ENCODE measurements at places on chromosomes 16 and 17.

DNA sequence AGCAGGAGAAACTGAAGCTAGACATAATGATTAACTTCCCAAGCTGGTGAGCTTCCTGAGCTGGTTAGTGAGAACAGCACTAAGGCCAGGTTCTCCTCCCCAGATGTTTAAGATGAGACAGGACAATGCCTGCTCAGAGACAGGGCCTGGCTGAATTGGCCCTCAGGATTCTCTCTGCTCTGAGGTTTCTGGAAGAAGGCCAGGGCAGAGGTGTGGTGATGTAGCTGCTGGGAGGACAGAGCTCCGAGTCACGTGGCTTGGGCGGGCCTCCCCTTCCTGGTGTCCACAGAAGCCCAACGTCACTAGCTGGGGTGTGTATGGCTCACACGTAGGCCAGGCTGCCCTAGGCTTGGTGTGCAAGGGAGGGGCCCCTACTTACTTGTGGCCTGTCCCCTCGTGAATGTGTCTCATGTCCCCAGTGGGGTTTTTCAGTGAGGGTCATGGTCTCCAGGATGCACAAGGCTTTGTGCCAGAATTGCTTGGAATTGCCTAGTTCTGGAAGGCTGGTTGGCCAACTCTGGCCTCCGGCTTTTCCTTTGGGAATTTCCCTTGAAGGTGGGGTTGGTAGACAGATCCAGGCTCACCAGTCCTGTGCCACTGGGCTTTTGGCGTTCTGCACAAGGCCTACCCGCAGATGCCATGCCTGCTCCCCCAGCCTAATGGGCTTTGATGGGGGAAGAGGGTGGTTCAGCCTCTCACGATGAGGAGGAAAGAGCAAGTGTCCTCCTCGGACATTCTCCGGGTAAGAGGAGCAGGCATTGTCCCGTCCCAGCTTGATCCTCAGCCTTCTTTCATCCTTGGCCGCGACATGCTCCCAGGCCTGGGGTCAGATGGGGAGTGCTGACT is 3.4 kb downstream of the NOD2 start:
- DNase-seq, result no peak

DNA sequence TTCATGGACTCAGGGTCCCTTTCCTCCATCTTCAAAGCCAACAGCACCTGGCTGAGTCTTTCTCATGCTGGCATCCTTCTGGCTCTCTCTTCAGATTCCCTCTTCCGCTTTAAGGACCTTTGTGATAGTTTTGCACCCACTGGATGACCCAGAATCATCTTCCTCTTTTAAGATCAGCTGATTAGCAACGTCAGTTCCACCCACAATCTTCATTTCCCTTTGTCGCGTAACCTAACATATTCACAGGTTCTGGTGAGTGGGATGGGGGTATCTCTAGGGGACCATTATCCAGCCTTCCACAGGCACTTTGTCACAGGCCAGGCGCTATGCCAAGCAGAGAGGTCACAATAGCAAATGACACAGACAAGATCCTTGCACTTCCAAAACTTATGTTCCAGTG is 593.8 kb downstream of the MAF start:
- DNase-seq, result no peak

DNA sequence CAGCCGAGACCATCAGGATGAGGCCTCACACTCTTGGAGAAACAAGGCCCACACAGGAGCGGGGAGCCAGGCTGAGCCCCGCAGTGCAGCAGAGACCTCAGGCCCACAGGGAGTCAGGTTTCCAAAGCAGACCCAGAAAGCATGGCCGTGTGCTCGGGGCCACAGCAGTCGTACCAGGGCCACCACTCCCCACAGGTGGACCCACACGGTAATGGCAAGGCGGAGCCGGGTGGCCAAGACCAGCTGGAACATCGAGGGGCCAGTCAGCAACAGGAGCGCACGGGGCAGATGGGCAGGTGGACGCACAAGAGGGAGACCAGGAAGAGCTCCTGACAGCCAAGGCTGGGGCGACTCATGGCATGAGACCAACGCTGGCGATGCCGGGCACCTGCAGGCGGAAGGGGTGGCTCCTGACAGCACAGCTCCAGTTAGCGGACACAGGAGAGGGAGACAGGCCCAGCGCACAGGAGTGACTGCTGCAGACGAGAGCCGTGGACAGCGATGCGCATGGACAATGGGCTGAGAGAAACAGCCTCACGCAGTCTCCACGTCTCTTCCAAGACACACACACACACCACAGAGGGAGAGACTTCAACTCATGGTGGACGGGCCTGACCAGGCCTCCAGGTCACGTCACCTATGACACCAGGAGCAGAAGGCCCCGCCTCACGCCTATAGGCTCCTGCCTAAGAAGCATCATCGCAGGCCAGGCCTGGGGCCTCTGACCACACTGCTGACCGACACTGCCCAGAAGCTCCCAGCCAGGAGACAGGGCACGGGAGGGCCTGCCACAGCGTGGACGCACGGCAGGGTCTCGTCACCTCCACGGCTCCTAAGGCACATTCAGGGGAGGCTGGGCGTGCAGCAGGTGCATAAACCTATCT is 58.6 kb downstream of the ZNF778 start:
- no peak for DNase-seq

DNA sequence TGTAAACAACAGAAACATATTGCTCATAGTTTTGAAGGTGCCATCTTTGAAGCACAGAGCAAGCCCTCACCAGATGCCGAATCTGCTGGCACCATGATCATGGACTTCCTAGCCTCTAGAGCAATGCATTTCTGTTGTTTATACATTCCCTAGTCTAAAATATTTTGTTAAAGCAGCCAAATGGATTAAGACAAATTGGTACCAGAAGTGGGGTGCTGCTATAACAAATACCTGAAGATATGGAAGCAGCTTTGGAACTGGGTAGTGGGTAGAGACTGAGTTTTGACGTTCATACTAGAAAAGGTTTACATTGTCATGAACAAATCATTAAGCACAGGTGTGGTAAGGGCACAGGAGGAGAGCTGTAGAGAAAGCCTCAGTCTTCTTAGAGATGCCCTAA is 13.6 kb downstream of the SGF29 start:
- no peak for DNase-seq

- no peak for DNase-seq
These were observed at the start of gene CDH3 for GRCh38 chr16:68644715-68645493. TSS of gene CDH3 (plus strand) at chr16:68645310. CDS start at chr16:68645380, 70 bp downstream.

Data from NCI-H2081 treated with DMSO at 0.1 percent for 48 hours (cell line).